Aorta (tissue), 5 donors: ENCODE measurements at places on chromosomes 11 and 22.

DNA sequence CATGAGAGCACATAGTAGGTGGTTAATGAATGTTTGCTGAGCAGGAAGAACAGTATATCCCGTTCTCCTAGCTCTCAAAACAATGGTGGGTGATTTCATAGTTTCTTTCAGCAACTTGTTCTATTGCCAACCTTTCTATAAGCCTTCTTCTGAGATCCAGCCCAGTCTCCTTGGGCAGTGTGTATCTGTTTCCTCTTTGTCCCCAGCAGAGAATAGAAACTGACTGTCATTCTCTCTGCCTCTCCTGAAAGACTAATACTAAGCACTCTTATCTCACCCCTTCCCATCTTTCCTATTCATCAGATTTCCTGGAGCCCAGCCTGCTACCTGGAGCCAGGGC, 272.9 kb downstream of the ST3GAL4 start:
- DNase-seq = no peak

DNA sequence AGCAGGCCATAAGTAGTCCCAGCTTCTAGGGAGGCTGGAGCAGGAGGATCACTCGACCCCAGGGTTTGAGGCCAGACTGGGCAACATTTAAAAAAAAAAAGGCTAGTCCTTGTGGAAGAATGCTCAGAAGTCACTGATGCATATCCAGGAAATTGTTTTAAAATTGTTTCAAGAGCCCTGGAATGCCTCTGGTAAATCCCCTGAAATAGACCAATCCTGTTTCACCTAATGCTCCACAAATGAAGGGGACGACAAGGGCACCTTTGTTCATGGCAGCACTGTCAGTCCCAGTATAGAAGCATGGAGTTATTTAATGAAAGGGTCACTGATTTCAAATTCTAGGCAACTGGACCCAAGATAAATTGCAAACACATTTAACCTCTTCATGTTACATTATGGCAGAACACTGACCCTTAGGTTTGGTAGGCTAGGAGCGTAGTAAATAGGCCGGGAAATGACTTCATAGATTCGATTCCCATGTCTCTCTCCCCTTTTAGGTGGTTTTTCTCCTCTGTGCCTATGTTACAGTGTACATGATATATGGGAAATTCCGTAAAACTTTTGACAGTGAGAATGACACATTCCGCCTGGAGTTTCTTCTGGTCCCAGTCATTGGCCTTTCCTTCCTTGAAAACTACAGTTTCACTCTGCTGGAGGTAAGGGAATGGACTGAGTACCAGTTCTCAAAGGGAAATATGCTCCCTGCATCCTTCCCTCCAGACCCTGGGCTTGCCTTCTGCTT, 11.4 kb downstream of the KDELR3 start:
- no peak for DNase-seq

- DNase-seq = no peak
These were observed 48.1 kb downstream of the CBL start for GRCh38 chr11:119254239-119254638.

DNA sequence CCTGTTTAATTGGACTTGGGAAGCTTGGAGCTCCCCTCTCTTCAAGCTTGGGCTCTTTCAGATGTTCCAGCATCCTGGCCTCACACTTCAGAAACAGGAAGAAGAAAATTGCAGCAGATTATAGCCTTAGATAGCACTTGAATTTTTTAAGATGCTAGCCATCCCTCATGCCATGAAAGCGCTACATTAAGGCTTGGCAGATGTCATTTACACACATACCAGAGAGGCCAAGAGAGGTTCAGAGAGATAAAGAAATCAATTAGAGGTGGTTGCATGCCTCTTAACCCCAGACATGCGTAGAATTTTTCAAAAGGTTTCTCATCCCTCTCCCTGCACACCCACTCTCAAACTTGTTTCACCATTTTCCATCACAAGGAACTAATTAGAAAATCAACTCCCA, 31.9 kb upstream of the DBX1 start:
- DNase-seq = no peak

GRCh38 chr11:92826136-92826535, 143.3 kb upstream of the MTNR1B start:
- DNase-seq = no peak

- peak; percentile 90 for DNase-seq
These were observed 7.4 kb downstream of the NDUFV1 start for GRCh38 chr11:67613960-67614715.

DNA sequence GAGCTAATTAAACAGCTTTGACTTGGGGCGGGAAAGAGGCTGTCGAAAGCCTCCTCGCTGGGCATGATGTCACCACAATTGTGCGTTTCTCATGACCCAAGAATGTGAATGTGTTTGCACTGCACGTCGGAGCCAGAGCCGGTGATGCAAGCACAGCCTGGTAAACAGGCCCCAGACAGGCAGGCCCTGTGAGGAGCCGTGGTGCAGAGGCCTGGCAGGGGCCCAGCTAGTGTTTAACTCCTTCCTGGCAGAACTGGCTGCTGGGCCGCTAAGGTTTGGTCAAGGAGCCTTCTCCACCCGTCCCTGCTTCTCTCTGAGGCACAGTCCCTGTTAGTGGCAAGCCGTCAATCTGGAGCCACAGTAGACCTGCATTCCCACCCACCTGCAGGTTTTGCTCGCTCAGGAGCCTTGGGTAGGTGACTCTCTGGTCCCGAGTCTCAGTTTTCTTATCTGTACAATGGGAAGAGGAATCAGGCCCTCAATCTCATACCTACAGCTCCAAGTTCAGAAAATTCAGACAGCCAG, 25.4 kb upstream of the SMTN start:
- DNase-seq = peak; percentile 95

GRCh38 chr11:69156235-69156639, 502 bp downstream of the SMIM38 start:
- no peak for DNase-seq

GRCh38 chr22:31621507-31622124, 40.4 kb downstream of the PISD start:
- DNase-seq = no peak

GRCh38 chr11:11569936-11570491, 51.8 kb downstream of the GALNT18 start:
- DNase-seq = peak; percentile 89

GRCh38 chr22:50678218-50678650, 5.6 kb downstream of the SHANK3 start:
- DNase-seq = peak; percentile 55
